CD4-positive, alpha-beta T cell treated with Interleukin-12 subunit alpha and Interleukin-12 subunit beta, for 1 hour (primary cell): ENCODE measurements at places on chromosomes 4 and X.

DNA sequence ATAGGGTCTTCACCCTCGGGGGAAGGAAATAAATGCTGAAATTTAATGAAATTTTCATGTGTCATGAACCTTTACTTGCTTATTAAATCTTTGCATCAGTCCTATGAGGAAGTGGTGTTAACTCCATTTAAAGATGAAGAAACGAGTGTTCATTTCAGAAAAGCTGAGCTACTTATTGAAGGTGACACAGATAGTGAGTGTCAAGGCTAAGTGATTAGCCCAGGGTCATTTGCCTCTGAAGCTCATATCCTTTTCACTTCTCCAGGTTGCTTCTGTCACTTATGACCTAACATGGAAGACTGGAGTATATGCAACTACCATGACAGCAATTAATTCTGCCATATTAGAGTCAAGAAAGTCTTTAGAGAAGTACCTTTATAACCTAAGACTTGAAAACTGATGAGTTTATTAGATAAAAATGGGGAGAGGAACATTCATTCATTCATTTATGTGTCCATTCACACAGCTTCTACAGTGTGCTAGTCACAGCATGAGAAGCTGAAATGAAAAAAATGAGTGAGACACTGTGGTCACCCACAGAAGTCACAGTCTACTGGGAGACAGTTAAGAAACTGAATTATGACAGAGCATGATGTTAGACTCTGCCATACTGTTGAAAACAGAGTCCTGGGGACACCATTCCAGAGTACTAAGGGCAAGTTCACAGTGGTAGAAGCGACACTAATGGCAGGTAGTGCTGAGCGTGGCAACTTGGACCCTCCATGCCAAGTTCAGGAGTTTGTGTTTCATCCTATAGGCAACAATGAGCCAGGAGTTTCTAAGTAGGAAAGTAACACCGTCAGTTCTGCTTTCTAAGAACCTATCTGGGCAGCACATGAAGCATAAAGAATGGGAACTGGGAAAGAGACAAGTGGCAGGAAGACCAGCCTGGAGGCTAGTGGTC is 21.3 kb downstream of the ALPK1 start:
- no peak for DNase-seq

- no peak for DNase-seq
These were observed 40.9 kb downstream of the EGF start for GRCh38 chr4:109953556-109953955.

DNA sequence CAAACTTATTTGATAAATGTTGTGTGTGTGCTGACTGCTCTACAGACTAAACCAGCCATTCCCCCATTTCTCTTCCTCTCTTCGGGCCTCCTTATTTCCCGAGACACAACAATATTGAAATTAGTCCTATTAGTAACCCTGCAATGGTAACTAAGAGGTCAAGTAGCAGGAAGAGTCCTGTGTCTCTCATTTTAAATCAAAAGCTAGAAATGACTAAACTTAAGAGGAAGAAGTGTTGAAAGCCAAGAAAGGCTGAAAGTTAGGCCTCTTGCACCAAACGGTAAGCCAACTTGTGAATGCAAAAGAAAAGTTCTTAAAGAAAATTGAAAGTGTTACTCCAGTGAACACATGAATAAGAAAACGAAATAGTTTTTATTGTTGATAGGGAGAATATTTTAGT is 357.8 kb upstream of the SLC7A11 start:
- no peak for DNase-seq

DNA sequence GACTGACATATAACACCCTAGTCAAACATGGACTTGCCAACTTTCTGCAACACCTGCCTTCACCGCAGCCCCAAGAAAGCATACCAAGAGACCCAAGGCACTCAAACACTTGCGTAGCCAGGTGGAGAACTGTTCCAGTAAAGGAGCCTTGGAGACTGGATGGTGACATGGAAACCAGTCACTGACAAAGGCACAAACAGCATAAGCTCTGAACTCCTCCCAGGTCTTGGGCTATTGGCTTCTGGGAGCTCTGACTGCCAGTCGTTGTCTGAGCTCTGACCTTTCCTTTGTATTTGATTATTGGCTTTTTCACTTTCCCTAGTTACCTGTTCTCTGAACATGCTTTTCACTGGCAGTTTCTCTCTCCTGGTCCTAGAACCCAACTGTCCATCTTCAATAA is 38.3 kb downstream of the ARAP2 start:
- no peak for DNase-seq

- DNase-seq: no peak
These were observed 537.0 kb upstream of the DIAPH2 start for GRCh38 chrX:96147681-96148080.
